ENCODE measurements at places on chromosomes 7 and 10. TPM values are rescaled to one million over a fixed set of nuclear protein-coding genes. Genes with fewer than 3 reads are reported as not detected.

Gene MBL2
- total RNA-seq = not detected

Gene CRHR2
- total RNA-seq = 0.34 TPM

Gene MMRN2
- total RNA-seq = 99.0 TPM

Gene ZNF248
- 17.6 TPM for total RNA-seq

Gene ARHGAP22
- total RNA-seq = 4.6 TPM

Gene VAX1
- total RNA-seq = not detected

Gene CYP2C9
- 0.31 TPM for total RNA-seq

Gene PURB
- 26.4 TPM for total RNA-seq

Gene CTTNBP2
- total RNA-seq = 16.6 TPM

Gene KLLN
- 2.1 TPM for total RNA-seq

GRCh38 chr7:112136271-112137008 lies 69.8 kb downstream of the DOCK4 start:
- DNase-seq = no peak

- DNase-seq = no peak
These were observed 3.1 kb downstream of the ABHD11 start for GRCh38 chr7:73735528-73735905.

- DNase-seq = no peak
These were observed 51.3 kb downstream of the USP6NL start for GRCh38 chr10:11560076-11560709.

- DNase-seq = peak; percentile 12
These were observed 209.0 kb downstream of the DIP2C start for GRCh38 chr10:480498-480927.

- DNase-seq = no peak
These were observed 303.5 kb downstream of the KLF6 start for GRCh38 chr10:3481496-3481895.

DNA sequence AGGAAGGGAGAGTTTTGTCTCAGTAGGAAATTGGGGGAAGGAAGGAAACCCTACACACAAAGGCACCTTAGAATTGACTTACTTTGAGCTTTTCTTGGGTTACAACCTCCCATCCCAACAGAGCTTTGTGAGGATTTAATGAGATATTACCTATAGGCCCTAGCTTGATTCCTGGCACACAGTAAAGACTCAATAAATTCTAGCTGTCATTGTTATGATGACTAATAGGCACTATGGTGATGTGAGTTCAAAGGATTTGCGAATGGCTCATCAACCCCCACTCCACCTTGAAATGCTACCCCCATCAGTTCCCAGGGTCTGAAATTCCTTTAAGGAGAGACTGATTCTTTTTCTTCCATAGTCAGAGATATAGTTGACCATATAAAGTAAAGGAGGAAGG lies 67.9 kb upstream of the SMNDC1 start:
- DNase-seq = no peak

GRCh38 chr10:47063858-47064257 lies 152.6 kb downstream of the PTPN20 start:
- DNase-seq = peak; percentile 12

DNA sequence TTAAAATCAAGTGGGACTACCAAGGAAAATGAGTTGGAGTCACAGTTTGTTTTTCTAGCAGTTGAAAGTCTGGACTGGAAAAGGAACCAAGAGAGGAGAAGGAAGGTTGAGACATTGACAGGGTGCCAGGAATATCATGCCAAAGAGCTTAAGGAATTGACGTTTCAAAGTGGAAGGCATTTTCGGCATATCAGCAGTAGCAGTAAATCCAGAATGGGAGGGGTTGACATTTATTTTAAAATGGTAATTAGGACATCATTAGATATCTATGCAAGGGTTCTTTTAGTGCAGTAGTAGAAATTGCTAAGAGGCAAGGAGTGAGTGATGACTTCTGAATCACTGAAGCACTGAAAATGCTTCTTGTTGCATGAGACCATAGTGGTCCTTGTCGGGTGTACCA lies 335.9 kb upstream of the PLXDC2 start:
- no peak for DNase-seq

GRCh38 chr7:9181356-9181755 lies 747.9 kb downstream of the NXPH1 start:
- no peak for DNase-seq

DNA sequence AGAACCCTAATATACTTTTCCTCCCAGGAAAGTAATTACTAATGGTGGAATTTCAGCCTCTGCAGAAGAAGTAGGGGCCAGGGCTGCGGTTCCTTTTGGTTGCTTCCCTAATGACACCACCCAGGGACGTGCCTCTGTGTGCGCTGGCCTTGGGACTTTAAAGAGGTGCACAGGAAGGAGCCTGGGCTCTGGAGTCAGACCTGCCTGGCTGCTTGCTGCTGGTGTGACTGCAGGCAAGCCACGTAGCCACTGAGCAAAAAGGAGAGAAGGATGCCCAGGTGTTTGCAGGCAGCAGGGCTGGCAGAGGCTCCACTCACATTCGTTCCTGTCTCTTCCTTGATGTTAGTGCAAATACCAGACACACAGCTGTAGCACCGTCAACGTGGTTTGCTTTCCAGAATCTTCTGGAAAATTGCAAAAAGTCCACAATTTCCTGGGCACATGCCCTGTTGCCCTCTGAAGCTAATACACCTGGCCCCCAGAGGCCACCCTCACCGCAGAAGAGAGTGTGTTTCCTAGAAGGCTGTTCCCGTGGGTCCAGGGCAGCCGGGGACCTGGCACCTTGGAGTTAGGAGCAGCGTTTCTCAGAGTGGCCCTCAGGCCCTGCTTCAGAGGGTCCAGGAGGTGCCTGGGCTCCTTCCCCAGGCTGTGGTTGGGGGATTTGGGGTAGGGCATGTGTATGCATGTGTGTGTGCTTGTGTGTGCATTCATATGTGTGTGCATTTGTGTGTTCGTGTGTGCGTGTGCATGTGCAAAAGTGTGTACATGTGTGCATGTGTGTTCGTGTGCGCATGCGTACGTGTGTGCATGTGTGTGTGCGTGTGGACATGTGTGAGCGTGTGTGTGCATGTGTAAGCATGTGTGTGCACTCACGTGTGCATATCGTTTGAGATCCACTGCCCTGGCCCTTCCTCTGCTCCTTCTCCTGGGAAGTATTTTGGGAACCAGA lies 12.8 kb upstream of the PRKAG2 start:
- DNase-seq = no peak

- DNase-seq = no peak
These were observed 53.5 kb downstream of the NRF1 start for GRCh38 chr7:129665013-129665401.

GRCh38 chr10:4981722-4982471 lies 18.7 kb downstream of the AKR1C1 start:
- no peak for DNase-seq

GRCh38 chr7:137882261-137882668 lies 35.5 kb upstream of the DGKI start:
- DNase-seq = no peak

- no peak for DNase-seq
These were observed 372.2 kb upstream of the NRG3 start for GRCh38 chr10:81502677-81503359.

DNA sequence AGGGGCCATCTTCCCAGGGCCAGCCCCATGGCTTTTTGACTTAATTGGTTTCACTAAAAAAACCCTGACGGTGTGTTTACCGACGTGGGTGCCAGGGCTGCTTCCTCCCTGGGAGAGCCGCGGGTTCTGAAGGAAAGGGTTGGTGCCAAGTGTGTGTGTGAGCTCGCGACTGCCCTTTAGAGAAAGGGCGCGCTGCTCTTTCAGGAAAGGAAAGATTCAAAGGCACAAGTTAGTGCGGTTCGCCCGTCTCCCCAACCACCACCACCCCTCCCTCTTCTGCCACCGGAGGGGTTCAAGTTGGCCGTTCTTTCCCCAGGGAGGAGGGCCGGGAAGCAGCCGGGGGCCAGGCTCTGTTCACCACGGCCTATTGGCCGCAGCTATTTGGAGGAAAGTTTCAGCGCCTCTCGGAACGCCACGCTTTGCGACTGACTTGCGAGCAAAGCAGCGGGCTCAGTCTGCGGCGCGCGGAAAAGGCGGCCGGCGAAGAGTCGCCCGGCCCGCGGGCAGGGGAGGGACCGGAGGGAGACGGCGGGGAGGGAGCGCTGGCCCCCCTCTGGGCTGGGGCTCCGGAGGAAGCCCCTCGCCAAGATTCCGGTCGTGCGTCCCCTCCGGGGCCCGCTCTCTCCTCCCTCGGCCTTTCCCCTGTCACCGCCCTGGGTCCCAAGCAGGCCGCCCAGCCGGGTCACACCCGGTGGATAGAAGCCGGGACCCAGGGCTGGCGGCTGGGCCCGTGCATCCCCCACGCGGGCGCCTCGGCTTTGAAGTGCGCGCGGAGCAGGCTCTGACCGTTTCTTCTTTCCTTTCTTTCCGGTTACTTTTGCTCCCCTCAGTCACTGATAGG lies 165.9 kb upstream of the PPP1R3A start:
- peak; percentile 51 for DNase-seq

- no peak for DNase-seq
These were observed 172.0 kb downstream of the PRPF18 start for GRCh38 chr10:13758756-13759155.

DNA sequence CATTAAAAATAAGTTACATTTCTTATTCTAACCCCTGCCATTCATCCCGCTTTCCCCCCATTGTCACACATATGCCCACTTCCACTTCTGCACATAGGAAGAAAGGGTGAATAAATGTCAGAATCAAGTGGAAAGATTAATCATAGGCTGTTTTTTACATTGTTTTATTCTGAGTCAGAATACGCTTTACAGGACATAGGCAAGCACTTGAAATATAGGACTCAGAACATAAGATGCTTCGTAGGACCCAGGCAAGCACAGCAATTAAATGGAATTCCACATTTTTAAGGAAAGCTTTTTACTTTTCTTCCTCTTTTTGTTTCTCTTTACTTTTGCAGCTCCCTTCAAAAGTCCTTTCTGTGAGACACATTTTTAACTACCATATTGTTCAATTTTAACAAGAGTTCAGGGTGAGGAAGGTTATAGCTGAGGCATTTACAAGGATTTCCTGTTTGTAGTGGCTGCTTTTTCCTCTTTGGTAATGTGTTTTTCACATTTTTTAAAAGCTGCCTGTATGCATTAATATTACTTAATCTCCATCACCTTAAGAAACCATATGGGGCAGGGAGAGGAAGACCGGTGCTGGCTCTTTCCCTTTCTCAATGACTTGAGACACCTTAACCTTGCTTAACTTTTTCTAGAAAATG lies 130.0 kb downstream of the TES start:
- no peak for DNase-seq

- no peak for DNase-seq
These were observed 102.1 kb upstream of the ZNF746 start for GRCh38 chr7:149599636-149600206.

DNA sequence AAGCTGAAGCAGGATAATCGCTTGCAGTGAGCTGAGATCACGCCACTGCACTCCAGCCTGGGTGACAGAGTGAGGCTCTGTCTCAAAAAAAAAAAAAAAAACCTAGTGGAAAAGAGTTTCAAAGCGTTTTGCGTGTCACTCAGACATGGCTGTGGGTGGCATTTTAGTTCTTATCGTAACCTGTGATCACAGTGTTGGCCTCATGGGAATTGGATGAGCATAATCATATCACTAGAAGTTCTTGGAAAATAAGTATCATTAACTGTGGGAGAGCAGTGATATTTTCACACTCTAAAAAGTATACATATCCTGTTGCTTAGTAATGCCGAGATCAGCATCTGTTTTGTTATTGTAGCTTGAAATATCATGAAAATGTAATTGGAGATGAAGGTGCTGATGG lies 92.6 kb downstream of the CREM start:
- no peak for DNase-seq

DNA sequence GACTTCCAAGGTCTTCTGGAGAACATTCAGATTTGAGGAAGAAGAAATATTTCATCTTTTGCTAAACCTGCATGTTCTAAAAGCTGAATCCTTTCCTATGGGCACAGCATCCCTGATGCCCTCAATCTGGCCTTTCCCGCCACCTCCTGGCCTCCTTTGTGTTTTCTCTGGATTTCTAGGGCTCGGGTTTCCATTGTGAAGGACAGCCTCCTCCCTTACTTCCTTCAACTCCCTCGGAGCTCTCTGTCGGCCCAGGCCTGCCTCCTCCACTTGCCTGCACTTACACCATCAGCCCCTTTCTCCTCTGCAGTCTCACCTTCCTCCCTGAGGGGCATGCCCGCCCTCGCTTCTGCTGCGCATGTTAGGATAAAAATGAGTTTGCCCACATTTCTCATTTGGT lies 75.4 kb downstream of the WIPF3 start:
- no peak for DNase-seq

- no peak for DNase-seq
These were observed 92.5 kb downstream of the TRIL start for GRCh38 chr7:28865601-28866144.

DNA sequence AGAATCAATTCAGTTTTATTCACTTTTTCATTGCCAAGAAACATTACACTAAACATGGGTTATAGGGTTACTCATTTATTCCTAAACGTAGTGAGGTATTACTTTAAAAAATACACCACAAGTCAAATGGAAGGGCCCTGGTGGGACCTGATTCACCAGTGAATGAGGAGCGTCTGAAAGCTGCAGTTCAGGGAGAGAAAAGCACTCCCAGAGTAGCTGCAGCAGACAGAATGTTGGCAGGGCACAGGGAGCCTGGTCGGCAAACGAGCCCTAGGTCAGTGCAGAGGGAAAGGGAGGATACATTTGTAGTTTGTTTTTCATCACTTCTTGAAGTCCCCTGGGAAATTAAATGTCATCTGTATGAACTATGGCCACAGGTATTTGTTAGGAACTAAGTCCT lies 361.7 kb upstream of the ETV1 start:
- DNase-seq = no peak

DNA sequence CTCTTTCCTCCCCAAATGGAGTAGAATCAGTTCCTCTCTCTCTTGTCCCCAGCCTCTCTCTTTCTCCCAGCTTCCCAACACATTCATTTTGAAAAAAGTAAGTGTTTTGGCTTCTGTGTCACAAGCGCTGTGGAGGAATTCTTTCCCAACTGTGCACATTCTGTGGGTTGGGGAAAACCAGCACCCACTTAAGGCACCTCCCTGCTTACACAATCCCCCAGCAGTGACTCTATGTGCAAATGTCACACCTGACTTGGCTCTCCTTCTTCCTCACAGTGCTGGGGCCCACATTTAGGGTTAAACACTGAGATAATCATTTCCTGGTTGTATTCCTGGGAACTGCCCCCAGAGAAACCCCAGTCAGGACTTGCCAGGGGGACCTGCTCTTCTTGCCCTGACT lies 358.1 kb upstream of the ZNF32 start:
- no peak for DNase-seq

DNA sequence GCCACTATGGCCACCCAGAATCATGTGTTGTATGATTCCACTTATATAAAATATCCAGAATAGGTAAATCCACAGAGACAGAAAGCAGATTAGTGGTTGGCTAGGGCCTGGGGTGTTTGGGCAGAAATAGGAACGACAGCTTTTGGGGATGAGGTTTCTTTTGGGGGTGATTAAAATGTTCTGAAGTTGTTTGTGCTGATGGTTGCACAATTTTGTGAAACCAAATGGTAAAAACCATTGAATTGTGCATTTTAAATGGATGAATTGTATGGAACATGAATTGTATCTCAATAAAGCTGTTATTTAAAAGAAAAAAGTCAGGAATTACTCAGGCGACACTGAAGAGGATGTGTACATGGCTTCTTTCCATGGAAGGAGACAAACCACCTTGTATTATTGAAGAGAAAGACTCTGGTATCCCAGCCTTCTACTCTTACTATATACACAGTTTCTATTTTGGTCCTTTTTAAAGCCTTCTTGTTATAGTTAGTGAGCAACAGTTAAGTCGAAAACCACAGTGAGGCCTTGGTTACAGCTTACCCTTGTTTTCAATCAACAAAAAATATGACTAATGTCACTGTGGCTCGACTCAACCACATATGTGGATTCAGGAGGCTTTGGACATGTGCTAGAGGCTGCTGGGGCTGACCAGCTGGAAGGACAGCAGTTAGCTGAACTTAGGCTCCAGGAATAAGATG lies 57.1 kb upstream of the KMT2E start:
- no peak for DNase-seq
